Esophagus mucosa (tissue), 1 donor: ENCODE measurements at places on chromosomes 4 and X.

- ATAC-seq = no peak
These were observed 89.5 kb downstream of the HS3ST1 start for GRCh38 chr4:11338956-11339782.

DNA sequence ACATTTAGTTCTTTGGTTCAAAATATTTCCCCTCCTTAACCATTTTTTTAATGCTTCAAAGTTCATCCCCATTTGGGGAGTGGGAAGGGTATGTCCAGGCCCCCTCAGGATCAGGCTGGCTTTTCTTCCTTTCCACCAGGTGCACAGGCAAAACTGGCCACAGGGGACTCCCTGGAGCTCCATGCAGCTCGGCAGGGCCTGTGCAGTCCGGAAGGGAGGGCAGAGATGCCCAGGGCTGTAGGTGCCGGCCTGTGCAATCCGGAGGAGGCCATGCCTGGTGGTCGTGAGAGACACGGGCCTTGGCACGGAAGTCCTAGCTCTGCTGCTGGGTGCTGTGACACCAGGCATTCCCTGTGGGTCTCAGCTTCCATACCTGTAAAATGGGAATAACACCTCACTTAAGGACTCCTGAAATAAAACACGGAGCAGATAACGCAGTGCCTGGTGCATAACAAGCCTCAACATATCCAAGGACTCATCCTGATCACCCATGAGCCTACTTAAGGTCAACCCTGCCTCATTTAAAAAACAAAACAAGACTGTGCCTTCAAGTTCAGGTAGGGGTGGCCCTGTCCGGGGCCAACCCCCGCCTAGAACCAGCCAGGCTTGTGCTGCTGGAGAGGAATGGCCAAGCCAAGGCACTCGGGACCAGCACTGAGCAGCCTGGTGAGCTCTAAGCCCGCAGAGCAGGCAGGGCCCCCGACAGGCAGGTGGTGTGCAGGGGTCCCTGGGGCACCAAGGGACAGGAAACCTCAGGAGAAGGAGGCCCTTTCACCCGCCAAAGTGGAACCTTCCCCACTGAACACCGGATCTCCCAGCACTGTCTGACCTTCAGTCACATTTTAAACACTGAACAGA, 21.2 kb upstream of the CYP4V2 start:
- no peak for ATAC-seq

GRCh38 chrX:150913511-150913910, 15.0 kb upstream of the CD99L2 start:
- ATAC-seq = no peak

DNA sequence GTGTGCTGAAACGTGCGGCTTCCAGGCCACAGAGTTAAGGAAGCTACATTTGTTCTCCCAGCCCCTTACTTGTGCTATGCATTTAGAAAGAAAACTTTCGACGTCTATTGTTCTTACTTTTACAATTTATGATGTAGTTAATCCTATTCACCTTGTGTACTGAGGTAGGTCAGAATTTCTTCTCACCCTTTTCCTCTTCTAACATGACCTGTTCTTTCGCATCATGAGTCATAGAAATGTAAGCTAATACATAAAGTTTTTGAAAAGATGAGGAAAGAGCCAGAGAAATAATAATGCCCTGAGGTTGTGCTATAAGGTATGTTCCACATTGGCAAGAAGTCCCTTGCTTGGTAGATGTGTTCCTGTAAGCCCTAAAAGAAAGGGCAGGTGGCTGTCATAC, 298.3 kb downstream of the TRIML1 start:
- peak; percentile 58 for ATAC-seq

- ATAC-seq = no peak
These were observed 52.1 kb upstream of the TEX13D start for GRCh38 chrX:124280294-124280902.

- no peak for ATAC-seq
These were observed 25.6 kb upstream of the MTM1 start for GRCh38 chrX:150542846-150543229.

DNA sequence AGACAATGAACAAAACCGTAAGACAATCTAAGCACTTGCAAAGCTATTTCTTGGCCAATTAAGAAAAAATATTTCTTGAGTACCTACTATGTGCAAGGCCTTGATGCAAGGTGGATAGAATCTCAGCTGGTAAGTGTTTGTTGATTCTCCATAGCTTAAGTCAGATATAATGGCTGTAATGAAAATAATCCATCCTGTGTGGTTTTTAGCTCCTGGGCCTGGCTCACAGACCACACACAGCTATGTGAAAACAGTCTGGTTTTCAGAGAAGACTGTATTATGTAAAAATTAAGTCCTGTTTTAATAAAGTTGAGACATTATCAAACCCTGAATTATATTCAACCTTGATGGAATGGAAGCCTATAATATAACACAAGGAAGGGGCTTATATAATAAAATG, 7.8 kb upstream of the DDIT4L start:
- no peak for ATAC-seq

DNA sequence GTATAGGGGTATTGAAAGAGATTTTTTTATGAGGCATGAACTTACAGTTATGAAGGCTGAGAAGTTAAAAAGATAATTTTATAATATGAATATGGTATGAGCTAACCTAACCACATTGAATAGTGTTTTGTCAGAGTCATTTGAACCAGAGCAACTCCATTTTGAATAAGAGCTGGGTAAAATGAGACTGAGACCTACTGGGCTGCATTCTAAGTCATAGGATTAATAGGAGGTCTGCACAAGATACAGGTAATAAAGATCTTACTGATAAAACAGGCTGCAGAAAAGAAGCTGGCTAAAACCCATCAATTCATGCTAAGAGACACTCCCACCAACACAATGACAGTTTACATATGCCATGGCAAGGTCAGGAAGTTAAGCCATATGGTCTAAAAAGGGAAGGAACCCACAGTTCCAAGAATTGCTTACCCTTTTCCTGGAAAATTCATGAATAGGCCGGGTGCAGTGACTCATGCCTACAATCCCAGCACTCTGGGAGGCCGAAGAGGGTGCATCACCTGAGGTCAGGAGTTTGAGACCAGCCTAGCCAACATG, 209.2 kb downstream of the TECRL start:
- ATAC-seq = no peak

DNA sequence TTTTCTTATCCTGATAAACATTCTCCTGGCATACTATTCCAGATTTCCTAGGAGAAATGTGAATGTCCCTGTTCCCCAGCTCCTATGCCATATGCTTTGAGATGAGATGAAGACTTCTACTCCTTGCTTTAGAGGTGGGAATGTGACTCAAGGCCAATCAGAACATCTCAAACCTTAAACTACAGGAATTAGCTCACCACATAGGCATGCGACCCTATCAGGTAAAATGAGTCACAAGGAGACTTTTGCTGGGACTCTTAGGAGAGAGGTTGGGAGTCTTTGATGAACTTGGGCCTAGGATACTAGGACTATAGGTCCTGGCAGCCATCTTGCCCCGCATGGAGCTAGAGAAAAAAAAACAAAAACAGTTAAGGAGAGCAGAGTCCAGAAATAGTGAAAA, 5.8 kb upstream of the USO1 start:
- ATAC-seq = no peak

- no peak for ATAC-seq
These were observed 184.7 kb downstream of the TMA16 start for GRCh38 chr4:163679189-163679588.
